Kidney glomerular epithelial cell (primary cell): ENCODE measurements at places on chromosomes 7 and 10.

- no peak for DNase-seq
Measured at GRCh38 chr7:83305027-83305426, 142.3 kb upstream of the PCLO start.

- peak; percentile 40 for DNase-seq
Measured at GRCh38 chr10:78312197-78313047, 278.8 kb downstream of the RPS24 start.

- no peak for DNase-seq
Measured at GRCh38 chr7:42945821-42946626, 13.8 kb downstream of the MRPL32 start.

GRCh38 chr7:47460251-47460989, 121.5 kb downstream of the TNS3 start:
- DNase-seq = no peak

- DNase-seq = no peak
Measured at GRCh38 chr7:130145424-130146100, 59.6 kb downstream of the TMEM209 start.

DNA sequence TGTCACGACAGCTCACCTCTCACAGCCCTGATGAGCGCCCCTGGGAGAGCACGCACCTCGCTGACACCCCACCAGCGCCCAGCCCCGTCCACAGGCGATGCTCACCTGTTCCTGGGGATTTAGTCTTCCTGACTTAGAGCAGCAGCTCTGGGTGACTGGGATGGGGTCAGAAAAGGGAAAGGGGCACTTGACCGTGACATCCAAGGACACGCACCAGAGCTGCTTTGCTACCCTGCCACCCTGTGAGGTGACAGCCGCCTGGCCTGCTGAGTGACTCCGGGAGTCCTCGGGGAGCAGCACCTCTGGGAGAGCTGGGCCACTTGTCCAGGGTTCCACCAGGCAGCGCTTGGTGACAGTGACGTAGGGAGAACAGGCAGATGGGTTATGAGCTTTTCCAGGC, 148.2 kb downstream of the PRKAG2 start:
- no peak for DNase-seq

- no peak for DNase-seq
Measured at GRCh38 chr10:82558014-82558607, 683.1 kb downstream of the NRG3 start.

DNA sequence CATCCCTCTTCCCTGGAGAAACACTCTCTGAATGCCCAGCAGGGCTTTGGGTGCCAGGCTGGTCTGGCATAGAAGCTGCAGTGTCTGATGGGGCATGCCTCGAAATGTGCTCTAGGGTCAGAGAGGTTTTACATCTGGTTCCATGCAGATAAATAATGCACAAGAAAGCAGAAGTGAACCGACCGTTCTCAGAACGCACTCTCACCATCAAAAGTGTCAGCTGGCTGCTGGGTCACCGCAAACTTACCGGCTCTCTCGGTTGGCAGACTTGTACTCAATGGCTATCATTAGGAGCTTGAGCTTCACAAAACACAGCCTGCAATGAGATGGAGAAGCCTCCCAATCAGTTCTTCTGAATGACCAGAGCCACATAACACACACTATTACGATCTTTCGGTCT, 610.0 kb downstream of the KCNMA1 start:
- DNase-seq = no peak

GRCh38 chr10:101710059-101710695, 15.2 kb upstream of the FBXW4 start:
- no peak for DNase-seq

DNA sequence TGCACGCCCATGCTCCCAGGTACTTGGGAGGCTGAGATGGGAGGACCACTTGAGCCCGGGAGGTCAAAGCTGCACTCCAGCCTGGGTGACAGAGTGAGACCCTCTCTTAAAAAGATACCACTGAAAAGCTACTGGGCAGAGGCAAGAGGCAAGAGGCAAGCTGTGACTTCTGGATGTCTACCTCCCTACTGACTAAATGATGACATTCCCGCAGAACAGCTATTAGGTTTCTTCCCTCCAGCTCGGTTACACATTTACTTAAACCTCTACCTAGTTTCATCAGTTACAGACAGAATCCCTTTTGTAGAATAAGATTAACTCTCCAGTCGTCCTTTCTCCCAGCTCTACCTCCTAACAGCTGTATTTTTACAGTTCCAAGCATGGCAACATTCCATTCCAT, 21.2 kb downstream of the RHEB start:
- no peak for DNase-seq
